ENCODE measurements at places on chromosomes 5 and 9.
A peak's percentile ranks its signal among the peaks of the same experiment; 100 is the strongest.

GRCh38 chr9:7848498-7848897 lies 48.9 kb upstream of the DMAC1 start:
- no peak for DNase-seq

DNA sequence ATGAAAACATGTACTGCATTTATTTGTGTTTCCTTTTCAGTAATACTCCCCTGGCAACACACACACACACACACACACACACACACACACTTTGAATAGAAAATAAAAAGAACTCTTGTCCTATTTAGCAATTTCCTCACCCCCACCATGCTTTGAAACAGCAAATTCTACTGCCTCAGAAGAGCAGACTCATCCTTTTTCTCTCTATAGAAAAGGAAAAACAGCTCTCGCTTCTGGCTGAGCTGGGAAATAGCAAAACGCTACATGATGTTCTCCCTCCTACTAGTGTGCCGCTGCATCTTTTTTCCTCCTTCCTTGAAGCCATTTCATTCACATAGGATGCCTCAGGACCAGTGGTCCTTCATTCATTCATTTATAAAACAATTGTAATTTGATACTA lies 453.6 kb downstream of the CSNK1G3 start:
- DNase-seq: no peak

- no peak for DNase-seq
These were observed 23.1 kb downstream of the FGFR4 start for GRCh38 chr5:177109810-177110209.

DNA sequence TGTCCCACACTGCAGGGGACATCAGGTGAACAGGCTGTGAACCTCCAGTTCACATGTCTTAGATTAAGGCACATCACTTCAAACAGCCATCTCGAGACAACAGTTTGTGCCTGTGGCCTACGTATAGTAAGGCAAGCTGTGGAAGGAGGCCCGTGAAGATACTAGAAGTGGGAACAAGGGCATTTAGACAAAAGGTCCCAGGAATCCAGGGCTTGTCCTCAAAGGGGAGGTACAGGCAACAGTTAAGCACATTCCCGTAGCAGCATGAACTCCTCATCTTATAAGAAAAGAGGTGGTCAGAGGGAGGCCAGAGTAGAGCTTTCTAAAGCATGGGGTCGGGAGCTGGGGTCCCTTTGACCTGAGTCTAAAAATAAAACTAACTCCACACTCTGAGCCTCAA lies 122.5 kb upstream of the TRPM3 start:
- DNase-seq: no peak

- DNase-seq: no peak
These were observed 4.0 kb downstream of the SAP30L start for GRCh38 chr5:154449786-154450185.

- DNase-seq: no peak
These were observed 1277.5 kb downstream of the EFNA5 start for GRCh38 chr5:106393276-106393675.

DNA sequence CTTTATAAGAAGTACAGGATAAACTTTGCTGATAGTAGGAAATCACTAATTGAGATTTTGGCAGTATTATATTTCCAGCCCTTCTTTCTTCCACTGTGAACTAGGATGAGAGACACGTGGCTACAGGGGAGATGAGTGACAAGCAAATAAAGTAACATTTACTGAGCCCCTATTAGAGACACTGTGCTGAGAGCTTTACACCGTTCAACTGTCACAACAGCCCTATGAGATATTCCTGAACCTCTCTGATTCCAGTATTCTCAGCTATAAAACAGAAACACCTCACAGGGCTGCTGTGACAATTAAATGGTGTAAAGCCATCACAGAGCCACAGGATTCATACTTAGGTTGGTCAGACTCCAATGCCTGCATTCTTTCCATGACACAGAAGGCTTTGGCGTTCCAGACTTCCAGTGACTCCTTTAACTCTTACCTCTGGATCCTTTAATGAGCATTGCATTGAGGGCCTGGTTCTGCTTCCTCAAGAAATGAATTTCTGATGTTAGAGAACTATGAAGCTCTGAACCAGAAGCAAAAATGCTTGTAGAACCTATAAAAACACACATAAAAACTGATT lies 169.0 kb downstream of the CDK5RAP2 start:
- no peak for DNase-seq

GRCh38 chr5:72543811-72544210 lies 36.6 kb upstream of the ZNF366 start:
- no peak for DNase-seq

- no peak for DNase-seq
These were observed 10.4 kb upstream of the RXRA start for GRCh38 chr9:134315716-134316448.

GRCh38 chr5:80368661-80369480 lies 39.0 kb upstream of the ZFYVE16 start:
- no peak for DNase-seq

DNA sequence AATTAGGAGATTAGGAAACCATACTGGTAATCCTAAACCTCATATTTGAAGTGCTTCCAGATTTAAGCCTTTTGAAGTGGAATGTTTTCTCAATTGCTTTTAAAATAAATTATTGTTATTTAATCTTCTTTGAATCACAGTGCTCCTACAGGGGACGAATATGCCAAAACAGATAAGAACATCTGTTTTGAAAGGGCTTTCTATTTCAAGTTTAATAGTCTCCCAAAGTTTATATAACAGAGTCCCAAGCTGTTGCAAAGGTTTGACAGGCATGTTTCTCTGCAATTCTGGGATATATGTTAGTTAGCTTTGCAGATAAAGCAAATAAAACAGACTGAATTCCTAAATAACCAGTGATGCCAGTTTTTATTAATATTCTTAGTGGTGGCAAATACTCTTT lies 803.7 kb downstream of the TLE4 start:
- no peak for DNase-seq

GRCh38 chr9:12510551-12510950 lies 182.6 kb upstream of the TYRP1 start:
- DNase-seq: no peak

DNA sequence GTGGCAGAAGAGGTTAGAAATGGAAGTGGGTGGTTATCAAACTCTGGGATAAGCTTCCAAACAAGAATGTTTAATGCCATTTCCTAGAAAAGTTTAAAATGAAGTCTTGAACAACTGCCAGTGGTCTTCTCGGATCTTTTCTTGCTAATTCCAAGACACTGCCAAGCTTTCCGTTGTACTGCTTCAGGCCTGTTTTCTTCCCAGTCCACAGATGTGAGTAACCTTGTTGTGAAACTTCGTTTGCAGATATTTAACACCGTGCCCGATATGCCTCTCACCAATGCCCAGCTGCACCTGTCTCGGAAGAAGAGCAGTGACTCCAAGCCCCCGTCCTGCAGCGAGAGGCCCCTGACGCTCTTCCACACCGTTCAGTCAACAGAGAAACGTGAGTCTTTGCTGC lies 269.8 kb downstream of the NR3C1 start:
- DNase-seq: peak; percentile 45

DNA sequence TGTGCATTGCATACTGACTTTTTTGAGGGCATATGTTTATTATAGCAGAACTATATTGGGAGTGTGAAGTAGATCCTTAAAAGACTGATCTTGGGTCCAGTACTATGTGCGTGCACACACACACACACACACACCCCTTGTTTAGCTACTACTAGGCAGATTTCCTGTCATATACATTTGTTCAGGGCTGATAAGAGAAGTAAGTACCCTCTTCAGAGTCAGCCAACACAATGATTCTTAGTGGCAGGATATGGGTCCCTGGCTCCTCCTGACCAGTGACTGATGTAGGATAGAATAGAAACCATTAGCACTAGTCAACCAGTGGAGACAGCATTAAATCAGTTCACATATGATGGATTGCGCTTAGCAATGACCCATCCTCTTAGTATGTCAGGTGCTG lies 76.2 kb upstream of the MIER3 start:
- no peak for DNase-seq

- no peak for DNase-seq
These were observed 56.2 kb upstream of the TNPO1 start for GRCh38 chr5:72760259-72760658.

DNA sequence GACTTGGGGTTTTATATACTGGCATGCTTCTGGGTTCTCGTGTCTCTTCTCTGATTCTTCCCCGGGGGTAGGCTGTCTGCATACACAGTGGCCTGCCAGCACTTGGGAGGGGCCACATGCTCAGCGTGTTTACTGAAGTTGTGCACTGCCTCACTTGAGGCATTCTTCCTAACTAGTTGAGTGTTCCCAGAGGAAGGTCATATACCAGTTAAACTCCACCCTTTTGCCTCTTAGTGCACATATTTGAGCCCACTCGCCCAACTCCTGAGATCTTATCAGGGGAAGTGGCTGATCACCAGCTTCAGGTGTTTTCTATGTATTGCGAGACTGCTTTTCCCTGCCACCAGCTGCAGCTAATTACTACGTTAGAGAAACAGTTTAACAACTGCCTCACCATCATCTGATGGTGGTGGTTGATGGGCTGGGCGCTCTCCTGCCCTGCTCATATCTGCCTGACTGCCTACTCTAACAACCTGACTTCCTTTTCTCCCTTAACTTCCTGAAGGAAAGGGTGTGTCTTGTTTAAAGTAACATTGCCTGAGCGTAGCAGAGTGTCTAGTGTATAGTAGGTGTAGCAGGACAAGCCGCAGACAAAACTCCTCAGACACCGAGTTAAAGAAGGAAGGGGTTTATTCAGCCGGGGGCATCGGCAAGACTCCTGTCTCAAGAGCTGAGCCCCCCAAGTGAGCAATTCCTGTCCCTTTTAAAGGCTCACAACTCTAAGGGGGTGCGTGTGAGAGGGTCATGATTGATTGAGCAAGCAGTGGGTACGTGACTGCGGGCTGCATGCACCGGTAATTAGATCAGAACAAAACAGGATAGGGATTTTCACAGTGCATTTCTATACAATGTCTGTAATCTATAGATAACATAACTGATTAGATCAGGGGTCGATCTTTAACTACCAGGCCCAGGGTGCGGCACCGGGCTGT lies 60.1 kb upstream of the CLINT1 start:
- no peak for DNase-seq

DNA sequence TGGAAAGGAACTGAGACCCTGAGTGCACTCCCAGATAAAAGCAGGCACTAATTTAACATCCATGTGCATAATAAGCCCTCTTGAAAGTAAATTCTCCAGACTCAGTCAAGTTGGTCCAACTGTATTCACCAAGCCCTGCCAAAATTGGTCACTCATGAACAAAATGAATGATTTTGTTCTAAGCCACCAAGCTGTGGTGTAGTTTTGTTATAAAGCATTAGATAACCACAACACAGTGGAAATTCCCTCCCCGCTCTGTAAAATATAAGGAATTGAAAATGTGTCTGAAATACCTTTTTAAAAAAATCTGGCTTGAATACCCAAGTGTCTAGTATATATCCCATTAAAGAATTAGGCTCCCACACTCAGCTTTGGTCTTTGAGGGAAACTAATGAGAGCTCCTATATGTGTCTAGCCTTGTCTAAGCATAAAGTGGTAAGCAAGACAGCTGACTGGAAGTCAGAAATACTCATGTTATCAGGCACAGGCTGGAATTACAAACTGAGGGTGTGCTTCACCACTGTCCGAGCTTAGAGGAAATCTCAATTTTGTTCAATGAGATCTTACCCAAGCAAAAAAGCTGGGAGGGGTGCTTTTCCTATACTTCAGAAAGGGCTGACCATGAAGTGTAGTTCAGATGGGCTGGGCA lies 33.2 kb downstream of the IDNK start:
- no peak for DNase-seq

DNA sequence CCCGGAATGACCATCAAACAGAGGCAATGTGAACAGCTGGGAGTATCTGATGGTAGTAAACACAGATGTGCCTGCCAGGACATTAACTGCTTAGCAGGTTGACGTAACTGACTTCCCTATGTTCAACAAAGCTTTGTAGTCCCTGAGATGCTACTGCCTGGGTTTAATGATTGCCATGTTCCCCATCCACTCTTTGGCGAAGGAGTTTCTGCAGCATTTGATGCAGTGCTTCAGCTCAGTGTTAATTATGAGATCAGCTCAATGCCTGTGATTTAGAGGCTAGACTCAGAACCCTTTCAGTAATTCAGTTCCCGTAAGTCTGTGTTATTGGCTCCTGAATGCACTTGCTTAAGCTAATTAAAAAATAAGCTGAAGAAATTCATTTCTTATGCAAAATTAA lies 547.3 kb upstream of the ZNF608 start:
- no peak for DNase-seq

DNA sequence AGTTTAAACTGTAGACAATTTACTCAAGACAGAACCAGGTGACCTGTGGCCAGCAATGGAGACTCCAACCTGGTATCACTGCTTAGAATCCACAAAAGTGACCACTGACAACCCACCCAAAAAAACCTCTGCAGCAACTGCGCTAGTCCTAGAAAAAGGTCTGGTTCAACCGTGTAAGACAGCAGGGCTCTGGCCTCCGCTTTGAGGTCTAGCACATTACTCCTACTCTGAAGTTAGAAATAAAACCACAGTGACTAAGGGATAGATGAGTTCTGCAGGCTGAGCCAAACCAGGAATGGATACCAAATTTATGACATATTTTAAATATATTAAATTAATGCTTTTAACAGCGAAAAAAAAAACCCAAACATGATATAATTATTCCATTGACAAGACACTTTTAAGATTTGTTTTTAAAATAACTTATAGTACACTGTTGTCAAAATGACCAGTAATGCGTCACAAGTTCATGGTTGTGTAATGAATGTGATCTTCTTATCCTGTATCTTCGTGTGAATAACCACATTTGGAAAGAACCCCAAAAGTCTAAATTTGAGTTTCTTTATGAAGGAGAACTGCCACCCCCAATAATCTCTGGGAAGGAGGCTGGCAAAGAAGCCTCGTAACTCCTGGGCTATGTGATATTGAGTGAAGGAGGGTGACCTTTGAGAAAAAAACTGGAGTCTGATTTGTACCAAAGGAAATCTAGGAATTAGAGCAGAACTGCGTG lies 101.9 kb upstream of the SLC44A1 start:
- no peak for DNase-seq

DNA sequence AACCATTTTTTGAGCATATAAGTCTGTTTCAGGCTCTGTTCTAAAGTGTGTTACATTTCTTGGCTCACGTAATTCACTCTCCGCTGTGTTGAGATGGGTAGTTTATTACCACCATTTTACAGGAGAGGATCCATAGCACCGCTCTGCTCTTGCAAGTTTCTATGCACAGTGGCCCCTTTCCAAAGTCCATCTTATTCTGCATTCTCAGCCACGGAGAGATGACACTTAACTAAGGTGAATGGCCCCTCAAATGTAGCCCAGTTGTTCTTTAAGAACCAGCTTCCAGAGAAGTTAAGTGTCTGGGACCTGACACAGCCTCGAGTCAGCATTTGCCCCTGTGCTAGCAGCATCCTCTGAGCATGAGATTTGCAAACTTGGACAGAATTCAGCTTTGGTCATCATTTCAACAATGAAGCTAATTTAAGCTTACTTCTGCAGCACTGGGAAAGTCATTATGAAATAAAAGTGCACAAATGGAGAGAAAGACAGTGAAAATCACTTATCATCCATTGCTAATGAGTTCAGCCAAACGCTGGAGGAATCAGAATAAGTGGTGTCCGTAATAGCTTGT lies 61.9 kb downstream of the FAM78A start:
- DNase-seq: no peak

Data from skeletal muscle cell (primary cell).